ENCODE measurements at places on chromosomes 5 and 9.

GRCh38 chr5:161676103-161676502 lies 9.4 kb upstream of the GABRA6 start:
- no peak for DNase-seq

GRCh38 chr9:98890256-98890655 lies 53.5 kb upstream of the COL15A1 start:
- DNase-seq, result no peak

- no peak for DNase-seq
These were observed 22.6 kb downstream of the DAB2IP start for GRCh38 chr9:121674017-121674416.

DNA sequence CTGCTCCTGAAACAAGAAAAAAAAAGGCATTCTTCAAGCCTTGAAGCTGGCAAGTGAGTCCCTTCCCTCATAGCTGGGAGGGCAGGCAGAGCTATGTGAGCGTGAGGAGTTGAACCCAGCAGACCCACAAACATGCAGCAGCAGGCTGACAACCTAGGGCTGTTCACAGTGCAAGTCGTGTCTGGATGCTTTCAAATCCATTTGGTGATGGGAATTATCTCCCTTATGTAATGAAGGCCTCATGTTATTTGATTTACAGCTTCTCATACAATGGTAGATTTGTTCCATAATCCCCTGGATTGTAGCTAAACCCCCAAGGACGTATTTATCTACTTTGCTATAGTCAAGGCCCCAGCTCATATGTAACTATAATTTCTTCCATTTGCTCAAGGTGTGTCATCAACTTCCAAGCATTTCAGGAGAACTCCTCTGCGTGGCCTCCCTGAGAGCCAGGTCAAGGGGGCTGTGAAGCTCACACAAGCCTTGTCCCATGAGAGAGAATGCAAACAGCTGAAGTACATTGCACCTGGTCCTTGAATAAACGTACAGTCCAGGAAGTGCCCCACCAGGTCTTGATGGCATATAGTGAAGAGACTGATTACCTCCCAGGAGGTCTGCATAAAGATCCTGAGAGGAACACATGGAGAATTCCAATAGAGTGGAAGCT lies 124.8 kb upstream of the SLC1A3 start:
- DNase-seq, result no peak

GRCh38 chr5:151570058-151570457 lies 21.1 kb downstream of the FAT2 start:
- DNase-seq, result no peak

- no peak for DNase-seq
These were observed 7.4 kb downstream of the SEMA5A start for GRCh38 chr5:9538504-9538903.

DNA sequence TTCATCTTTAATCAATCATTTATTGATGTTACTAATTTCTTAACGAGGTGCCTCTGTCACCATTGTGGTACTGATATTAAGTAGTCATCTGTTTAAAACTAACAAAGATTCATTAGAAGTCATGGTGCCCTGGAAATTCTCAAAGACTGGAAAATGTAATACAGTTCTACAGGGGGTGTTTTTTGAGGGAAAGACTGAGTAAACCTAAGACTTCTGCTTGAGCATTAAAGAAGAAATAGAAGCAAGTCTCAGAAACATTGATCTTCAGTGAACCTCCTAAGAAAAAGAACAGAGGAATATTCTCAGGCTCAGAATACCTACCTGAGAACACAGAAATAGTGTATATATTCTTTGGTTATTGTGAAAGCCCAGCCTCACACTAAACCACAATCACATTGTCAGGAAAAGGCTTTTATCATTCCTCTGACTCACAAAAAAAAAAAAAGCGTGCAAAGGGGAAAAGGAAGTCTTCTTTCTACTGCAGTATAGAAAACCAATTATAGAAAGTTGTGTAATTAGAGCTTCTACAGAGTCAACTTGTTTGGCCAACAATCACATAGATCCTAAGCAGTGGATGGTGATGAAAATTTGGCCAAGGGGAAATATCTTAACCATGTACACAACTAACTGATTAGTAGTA lies 60.8 kb downstream of the HINT1 start:
- no peak for DNase-seq

- no peak for DNase-seq
These were observed 413.5 kb upstream of the CLINT1 start for GRCh38 chr5:158272409-158272808.

GRCh38 chr9:8719833-8720486 lies 920.4 kb upstream of the DMAC1 start:
- no peak for DNase-seq

GRCh38 chr9:15086778-15087324 lies 176.6 kb upstream of the FREM1 start:
- no peak for DNase-seq
